ENCODE measurements at places on chromosomes 13 and 19.

DNA sequence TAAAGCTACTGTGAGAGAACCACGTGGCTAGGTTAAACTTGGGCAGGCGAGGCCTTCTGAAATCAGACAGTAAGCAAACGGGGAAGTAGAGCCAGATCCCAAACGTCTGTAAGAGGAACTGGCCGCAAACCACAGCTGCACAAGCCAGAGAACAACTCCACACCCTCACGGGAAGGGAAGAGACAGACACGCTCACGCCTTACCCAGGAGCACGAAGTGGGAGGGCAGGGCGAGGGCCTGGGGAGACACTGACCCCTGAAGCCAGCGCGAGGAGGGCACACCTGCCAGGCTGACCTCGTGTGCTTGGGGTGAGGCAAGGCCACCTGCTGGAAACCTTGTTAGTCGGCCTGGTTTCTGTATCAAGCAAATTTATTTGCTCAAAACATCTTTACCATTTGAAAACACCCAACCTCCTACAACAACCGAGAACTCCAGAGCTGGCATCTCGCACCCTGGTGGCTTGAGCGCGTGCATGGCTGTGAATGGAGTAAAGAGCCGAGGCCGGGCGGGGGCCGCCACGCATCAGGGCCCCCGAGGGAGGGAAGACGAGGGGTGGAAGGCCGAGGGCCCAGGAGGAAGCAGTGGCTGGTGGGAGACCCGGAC lies 7.3 kb downstream of the POLR2E start:
- peak; percentile 67 for DNase-seq

DNA sequence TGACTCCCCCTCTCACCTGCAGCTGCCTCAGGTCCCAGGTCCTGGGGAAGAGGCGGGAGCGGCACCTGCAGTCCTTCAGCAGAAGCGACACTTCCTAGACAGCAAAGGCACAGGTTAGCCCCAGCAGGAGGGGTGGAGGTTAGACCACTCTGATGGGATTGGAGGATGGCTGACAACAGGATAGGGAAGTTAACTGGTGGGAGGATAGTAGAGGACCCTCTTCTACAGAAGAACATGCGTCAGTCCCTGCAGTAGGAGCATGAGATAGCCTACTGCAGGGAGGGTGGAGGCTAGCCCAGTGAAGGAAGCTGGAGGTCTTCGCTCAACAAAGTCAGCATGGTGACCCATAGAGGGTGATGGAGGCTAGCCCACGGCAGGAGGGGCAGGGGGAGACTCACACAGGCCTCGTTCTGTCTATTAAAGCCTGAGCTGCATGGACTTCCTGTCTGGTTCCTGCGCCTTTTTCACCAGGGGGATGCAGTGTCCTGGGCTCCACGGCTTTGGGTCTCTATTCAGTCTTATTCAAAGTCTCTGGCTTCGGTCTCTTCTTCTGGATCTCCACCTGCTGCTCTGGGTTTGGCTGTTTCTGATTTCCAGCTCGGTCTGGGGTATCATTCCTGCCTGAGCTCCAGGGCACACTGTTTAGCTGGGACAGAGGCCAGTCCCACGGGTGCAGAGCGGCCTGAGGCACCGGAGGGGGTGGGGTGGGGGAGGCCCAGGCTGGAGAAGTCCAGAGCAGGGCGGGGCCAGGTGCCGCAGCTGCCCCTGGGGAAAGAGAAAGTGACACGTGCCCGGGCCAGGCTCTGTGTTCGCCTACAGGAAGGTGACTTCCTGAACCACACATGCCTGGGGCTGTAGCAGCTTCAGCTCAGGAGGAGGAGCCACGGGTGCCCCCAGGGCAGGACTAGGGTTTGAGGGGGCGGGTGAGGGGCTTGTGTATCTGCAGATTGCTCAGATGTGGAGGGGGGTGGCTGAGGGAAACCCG lies 7.3 kb downstream of the IFNL3 start:
- DNase-seq, result no peak

GRCh38 chr13:79973533-79973963 lies 367.4 kb downstream of the SPRY2 start:
- no peak for DNase-seq

DNA sequence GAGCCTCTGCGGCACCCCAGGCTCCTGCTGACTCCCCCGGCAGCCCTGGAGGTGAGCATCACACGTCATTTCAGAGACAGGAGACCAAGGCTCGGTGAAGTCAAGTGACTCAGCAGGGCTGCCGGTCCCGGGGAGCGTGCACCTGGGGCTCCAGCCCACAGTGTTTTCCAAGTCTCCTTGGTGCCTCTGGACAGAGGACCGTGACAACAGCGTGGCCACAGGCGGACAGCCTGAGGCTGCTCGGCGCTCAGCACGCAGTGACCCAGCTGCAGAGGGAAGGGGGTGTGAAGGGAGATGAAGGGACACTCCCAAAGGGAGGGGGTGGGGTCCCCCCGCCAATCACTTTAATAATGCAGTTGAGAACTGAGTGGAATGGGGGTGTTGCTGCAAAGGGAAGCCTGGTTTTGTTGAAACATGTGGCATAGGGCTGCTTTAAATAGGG lies 17.5 kb upstream of the ASPDH start:
- DNase-seq, result no peak

DNA sequence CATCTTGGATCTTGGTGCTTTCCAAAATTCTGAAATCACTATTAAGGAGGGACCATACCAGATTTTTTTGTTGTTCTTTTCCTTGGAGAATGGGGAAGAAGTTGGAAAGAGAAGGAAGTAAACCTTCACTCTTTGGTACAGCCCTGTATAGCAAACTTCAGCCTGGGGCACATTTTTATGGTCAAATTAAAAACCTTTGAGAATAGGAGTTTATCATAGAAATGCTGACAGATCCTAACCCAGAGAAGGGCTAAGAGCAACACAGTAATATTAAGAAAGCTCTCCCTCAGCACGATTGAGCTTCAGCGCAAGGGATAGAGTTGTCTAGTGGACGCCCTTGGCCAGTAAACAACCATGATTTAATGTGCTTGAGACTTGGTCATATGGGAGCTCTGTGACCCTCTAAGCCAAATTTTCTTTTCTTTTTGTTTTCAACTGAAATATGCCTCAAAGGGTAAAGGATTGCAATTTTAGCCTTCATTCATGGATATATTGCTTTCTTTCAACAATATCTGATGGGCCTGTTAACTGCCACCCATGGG lies 294.3 kb upstream of the MAB21L1 start:
- DNase-seq, result no peak

DNA sequence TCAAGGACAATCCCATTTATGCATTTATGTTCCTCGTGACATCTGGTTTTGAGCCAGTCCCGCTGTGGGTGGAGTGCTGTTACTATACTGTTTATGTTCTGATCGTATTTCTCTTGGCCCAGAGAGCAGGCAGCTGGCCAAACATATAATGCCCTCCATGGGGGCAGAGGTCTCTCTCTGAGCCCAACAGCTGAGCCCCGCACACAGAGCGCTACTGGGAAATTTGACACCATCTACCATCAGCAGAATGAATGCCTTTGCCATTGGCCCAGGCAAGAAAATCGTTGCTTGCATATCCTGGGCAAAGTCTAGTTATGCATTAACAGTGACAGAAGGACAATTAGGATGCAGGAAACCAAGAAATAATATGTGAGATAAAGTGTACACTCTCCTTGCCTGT lies 126.8 kb upstream of the CACNA1A start:
- DNase-seq, result no peak

GRCh38 chr13:97967948-97968347 lies 14.5 kb downstream of the IPO5 start:
- DNase-seq, result no peak

- DNase-seq, result no peak
Measured at GRCh38 chr13:53343361-53343744, 314.7 kb downstream of the OLFM4 start.

- no peak for DNase-seq
Measured at GRCh38 chr19:35231956-35232645, 3.6 kb upstream of the FAM187B start.
